Spleen (tissue), 13 donors: ENCODE measurements at places on chromosomes 7 and 10.

DNA sequence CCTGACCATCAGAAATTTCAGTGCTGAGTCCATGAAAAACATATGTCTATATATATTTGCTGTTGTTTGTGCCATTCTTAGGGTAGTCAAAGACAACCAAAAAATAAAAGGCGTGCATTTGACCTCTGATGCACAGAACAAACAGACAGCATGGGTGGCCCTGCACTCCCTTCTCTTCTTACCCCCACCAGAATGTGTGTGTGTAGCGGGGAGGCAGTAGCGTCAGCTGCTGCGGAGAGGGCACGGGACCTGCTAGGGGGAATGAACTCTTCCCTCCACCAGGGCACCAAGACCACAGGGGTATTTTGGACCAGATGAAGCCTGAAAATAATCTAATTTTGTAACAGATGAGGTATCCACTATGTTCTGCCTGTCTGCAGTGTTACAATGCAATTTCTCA is 277.7 kb upstream of the ZNF32 start:
- H3K4me3 ChIP-seq = no peak overlapping the region
- H3K27me3 ChIP-seq = no peaks in the 10 kb centered on the region
- no peaks in the 10 kb centered on the region for H3K36me3 ChIP-seq
- H3K27ac ChIP-seq = no peak overlapping the region
- DNase-seq = no peak

DNA sequence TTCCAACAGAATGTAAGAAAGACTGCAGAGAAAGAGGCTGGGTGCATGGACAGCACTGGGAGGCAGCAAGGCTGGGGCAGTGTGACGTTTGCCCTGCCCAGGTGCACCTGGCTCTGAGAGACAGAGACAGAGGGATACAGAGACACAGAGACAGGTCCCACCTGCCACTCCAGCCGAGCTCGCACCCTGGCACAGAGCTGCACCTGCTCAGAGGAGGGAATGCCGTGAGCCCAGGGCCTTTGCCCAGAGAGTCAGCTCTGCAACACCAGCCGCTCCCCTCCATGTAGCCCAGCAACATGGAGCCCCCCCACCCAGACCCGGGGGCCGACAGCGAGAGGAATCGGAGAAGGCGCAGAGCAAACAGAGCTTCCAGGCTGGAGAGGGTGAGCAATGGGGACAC is 35.3 kb upstream of the PROSER2 start:
- no peak overlapping the region for H3K4me3 ChIP-seq
- no peaks in the 10 kb centered on the region for H3K27me3 ChIP-seq
- H3K4me1 ChIP-seq = peaks cover 3% of the 10 kb centered on the region
- H3K27ac ChIP-seq = no peak overlapping the region
- H3K36me3 ChIP-seq = no peaks in the 10 kb centered on the region

GRCh38 chr7:33921216-33921938 is 16.0 kb downstream of the BMPER start:
- no peak overlapping the region for H3K27ac ChIP-seq
- no peak overlapping the region for H3K4me3 ChIP-seq
- no peaks in the 10 kb centered on the region for H3K36me3 ChIP-seq
- no peaks in the 10 kb centered on the region for H3K4me1 ChIP-seq
- H3K27me3 ChIP-seq = no peaks in the 10 kb centered on the region
- no peak for DNase-seq

- H3K4me1 ChIP-seq = peaks cover 7% of the 10 kb centered on the region
- H3K36me3 ChIP-seq = no peaks in the 10 kb centered on the region
- no peak for DNase-seq
- H3K4me3 ChIP-seq = no peak overlapping the region
- peak overlapping the region; percentile 29 for H3K27ac ChIP-seq
- H3K27me3 ChIP-seq = no peaks in the 10 kb centered on the region
Observed at GRCh38 chr10:59677253-59677831, 32.3 kb downstream of the SLC16A9 start.

DNA sequence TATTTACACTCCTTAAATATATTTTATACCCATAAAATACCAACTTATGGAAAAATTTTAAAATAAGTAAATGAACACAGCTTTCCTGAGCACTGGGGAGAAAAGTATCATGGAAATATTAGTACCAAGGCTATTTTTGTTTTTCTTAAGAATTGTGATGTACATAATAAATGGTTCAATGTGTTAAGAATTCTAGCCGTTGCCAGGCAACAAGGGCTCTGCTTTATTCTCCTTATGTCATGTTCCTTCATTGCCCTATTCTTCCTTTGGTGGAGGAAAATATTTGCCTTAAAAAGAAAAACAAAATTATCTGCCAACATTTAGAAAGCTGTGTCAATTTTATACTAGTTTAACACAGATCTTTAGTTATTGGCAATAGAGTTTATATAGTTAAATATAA is 2.6 kb upstream of the ZPBP start:
- no peak for DNase-seq
- H3K27ac ChIP-seq = no peak overlapping the region
- H3K4me3 ChIP-seq = no peak overlapping the region
- no peaks in the 10 kb centered on the region for H3K36me3 ChIP-seq

DNA sequence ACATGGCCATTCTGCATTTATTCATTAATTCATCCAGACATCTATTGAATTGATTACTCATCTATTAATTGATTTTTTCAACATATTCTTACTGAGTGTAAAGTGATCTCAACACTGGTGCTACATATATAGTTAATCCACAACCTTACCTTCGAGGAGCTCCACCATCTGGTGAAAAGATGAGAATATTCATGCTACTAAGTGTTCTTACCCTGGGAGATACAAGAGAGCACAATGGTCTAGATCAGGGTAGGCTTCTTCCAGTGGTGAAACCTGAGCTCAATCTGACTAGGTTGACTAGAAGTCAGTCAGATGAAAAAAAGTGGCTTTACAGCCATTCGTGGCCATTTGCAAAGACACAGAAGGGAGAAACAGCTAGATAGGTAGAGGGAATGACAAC is 507.4 kb downstream of the ANKRD7 start:
- H3K4me1 ChIP-seq = no peaks in the 10 kb centered on the region
- H3K27me3 ChIP-seq = no peaks in the 10 kb centered on the region
- no peak overlapping the region for H3K4me3 ChIP-seq
- no peaks in the 10 kb centered on the region for H3K36me3 ChIP-seq
- no peak for DNase-seq

DNA sequence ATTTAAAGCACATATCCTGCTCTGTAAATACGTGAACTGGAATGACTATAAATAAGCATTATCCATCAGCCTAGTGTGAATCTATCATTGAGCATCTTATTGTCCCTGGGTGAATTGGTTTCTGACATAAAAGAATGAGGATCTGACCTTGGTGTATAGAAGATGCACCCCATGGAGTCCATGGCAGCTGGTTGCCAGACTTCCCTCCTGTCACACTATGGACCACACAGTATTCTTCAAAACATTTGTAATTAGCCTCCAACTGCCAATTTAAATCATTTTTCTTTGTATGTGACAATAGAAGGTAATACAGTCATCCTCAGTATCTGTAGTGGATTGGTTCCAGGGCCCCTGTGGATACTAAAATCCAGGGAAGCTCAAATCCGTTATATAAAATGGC is 238.1 kb upstream of the ZWINT start:
- no peak overlapping the region for H3K27ac ChIP-seq
- H3K4me3 ChIP-seq = no peak overlapping the region
- no peaks in the 10 kb centered on the region for H3K4me1 ChIP-seq
- H3K27me3 ChIP-seq = no peaks in the 10 kb centered on the region

DNA sequence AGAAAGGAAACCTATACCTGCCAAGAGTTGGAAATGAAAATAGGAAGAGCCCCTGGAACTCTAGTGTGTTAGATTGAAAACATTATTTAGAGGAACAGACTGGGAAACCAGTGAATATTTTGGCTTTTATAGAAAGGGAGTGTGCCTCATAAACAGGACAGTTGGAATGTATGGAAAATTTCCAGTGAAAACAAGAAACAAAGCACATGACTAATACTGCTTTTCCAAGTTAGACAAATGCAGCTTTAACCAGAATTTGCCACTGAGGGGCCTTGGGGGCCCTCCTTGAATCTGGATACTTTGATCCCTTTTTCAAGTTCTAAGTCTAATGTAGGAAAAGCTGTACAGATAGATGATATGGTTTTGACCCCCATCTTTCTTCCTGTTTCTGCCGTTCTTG is 21.2 kb downstream of the ITGB8 start:
- DNase-seq = no peak
- no peak overlapping the region for H3K27ac ChIP-seq
- H3K4me3 ChIP-seq = no peak overlapping the region
- H3K36me3 ChIP-seq = no peaks in the 10 kb centered on the region
- H3K4me1 ChIP-seq = no peaks in the 10 kb centered on the region
- no peaks in the 10 kb centered on the region for H3K27me3 ChIP-seq

- H3K27me3 ChIP-seq = no peaks in the 10 kb centered on the region
- DNase-seq = no peak
- no peaks in the 10 kb centered on the region for H3K36me3 ChIP-seq
- no peak overlapping the region for H3K4me3 ChIP-seq
- H3K27ac ChIP-seq = no peak overlapping the region
Observed at GRCh38 chr7:88922944-88923343, 127.4 kb upstream of the TEX47 start.

DNA sequence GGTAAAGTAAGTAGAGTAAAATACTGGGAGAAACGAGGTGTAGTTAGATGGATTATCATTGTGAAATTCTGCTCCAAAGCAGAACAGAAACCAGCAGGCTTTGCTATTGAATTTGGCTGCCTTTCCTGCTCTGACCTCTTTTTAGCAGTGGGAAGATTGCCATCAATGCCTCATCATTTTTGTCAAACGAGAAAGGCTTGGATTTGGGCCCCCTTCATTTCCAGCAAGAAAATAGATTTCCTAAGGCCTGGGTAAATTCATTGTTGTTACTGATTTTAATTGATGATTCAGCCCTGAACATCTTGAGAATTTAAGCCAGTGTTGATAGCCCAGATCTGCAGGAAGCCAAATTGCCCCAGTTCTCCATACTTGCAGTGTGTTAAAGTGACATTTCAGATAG is 35.2 kb upstream of the ASAH2 start:
- no peak overlapping the region for H3K4me3 ChIP-seq
- H3K27ac ChIP-seq = no peak overlapping the region
- H3K27me3 ChIP-seq = no peaks in the 10 kb centered on the region
- no peaks in the 10 kb centered on the region for H3K36me3 ChIP-seq
- no peaks in the 10 kb centered on the region for H3K4me1 ChIP-seq
- no peak for DNase-seq
